Activated CD4-positive, alpha-beta T cell treated with anti-CD3 and anti-CD28 coated beads, Interleukin-2, amount 50 U/mL, for 24 hours (primary cell): ENCODE measurements at places on chromosomes 2 and 18.

DNA sequence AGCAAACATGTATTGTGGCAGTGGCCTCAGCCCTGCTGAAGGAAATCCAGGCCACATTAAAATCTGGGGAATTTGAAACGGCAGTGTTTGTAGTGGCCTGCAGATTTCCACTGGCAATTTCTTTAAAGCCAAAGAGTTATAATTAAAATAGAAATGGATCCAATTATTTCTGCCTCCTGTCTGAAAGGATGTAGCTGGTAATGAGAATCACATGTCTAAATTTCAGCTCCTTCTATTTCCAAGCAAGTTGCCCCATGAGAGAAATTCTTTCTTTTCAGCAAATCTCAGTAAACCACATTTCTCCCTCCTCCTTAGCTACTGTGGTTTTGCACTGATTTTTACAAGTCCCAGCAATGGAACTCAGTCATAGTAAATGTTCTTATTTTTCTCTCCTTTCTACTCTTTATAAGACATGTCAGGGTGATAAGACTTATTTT lies 55.4 kb upstream of the ZNF396 start:
- DNase-seq, result no peak

GRCh38 chr2:212979046-212979612 lies 172.3 kb downstream of the IKZF2 start:
- no peak for DNase-seq

DNA sequence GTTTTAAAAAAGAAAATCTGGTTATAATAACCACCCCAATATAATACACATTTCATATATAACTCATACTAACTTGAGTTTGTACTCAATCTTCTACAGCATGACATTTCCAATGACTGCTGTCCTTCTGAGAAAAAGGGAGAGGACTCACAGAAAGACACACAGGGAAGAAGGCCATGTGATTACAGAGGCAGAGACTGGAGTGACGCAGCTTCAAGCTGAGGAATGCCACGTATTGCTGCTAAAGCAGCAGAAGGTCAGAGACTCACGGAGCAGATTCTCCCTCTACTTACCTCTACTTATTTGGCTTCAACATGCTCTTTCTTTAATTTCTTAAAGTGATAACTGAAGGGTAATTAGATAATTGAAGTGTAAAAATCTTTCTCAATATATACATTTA lies 753.5 kb upstream of the PKDCC start:
- no peak for DNase-seq

DNA sequence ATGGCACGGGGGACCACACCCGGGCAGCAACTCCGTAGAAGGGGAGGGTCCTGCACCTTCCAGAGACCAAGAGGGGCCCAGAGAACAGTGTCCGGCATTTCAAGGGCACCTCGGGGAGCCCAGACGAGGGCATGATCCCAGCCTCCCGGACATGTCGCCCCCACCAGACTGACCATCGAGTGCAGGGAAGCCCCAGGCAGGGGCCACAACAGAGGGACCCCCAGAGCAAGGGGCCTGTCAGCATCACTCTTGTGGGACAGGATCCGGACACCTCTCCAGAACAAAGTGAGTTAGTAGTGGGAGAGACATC lies 50.4 kb upstream of the CTDP1 start:
- no peak for DNase-seq

GRCh38 chr2:225428360-225428759 lies 28.9 kb downstream of the NYAP2 start:
- no peak for DNase-seq

DNA sequence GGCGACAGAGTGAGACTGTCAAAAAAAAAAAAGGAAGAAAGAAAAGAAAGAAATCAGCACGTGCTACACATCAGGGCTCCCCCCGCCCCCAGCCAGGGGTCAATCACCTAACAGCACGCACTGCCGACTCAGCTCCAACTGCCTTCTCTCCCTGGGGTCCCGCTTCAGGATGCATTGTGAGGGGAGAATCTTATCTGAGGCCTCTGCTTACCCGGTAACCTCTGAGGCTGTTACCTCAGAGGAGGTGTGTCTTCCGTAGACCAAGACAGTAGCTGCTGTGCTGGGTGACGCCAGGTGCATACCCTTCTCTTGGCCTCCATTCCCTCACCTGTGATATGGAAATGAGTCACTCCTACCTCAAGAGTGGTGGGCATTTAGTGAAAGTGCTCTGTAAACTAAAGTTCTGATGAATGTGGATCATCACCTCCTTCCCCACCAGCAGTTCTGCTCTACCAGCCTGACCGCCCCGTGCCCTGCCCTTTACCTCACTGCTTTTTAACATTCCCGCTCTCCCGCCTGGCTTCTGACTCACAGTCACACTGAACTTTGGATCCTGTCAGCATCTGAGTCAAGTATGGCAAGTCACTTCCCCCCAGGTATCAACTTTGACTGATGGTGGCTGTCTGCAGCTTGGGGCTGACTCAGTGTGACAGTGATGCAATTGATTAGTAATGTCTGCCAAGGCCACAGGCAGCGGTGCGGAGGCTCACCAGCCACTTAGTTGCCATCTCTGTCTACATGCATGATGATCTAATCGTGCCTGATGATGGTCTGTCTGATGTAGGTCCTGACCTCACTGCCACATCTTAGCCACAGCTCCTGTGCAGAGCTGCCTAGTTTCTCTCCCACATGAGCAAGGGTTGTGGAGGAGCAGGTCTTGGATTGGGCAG lies 20.1 kb downstream of the ARID5A start:
- peak; percentile 51 for DNase-seq

DNA sequence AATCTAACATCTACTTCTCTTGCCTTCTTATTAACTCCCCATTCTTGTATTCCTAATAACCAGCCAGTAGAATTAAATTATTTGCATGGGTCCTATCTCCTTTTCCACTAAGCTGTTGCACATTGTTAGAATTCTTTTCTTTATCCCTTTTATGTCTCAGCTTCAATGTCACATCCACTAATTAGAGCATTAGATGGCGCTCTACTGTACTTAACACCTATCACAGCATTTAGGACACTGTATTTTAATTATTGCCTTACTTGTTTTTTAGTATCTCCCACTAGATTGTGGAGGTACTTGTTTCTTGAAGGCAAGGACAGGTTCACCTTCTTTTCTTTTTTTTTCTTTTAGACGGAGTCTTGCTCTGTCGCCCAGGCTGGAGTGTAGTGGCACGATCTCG lies 3.8 kb downstream of the LIPT1 start:
- DNase-seq, result no peak

DNA sequence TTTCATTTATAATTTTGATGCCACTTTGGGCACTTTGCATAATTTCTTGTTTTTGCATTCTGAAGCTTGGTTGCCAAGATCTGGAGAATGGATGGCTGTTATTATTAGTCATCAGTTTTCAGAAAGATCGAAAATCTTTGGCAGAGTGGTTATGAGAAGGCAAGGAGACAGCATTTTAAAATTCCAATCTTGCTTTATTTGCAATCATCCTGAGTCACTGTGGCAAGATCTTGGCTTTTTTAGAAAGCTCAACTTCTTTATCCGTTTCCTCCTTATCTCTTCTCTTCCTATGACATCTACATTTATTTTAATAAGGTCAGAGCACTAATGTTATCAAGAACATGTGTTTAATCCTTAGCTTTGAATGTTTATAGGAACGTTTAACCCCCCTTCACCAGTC lies 31.1 kb upstream of the EIF2AK3 start:
- no peak for DNase-seq
